ENCODE measurements at places on chromosomes 12 and 14.

- DNase-seq = no peak
These were observed 9.1 kb downstream of the HEATR5A start for GRCh38 chr14:31411218-31411727.

DNA sequence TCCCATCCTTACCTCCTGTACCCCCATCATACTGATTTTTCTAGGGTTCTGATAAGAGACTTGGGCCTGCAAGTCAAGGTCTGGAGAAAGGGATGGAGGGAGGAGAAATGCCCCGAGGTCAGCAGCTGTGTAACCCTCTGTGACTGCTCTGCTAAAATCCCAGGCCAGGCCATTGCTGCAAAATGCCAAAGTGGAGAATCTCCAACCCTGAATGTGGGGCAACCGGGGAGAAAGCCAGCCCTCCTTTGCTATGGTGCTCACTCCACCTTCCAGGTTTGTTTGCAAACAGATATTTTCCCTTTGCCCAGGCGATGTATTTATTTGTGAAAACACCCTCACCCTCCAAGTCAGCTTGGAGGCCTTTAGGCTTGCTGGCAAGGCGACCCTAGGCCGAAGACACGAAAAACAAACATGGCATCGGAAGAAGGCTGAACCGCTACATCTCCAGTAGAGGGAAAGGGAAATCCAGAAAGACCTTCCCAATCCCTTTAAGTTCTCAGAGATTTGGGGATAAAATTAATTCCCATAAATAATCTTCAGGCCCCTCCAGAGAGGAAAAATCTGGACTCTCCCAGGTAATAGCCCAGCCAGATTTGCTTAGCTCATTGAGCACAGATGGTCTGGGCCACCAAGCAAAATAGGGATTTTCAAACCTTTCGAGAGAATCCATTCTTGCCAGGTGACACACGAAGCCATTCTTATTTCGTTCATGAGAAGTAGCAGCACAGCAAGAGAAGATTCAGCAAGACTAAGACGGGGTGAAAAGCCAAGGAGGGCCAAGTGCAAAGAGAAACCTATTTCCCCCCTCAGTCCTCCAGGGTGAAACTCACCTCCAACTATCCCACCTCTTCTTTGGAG lies 1.3 kb upstream of the TBX5 start:
- DNase-seq = no peak

GRCh38 chr12:49664167-49664566 lies 40.8 kb downstream of the PRPF40B start:
- no peak for DNase-seq

DNA sequence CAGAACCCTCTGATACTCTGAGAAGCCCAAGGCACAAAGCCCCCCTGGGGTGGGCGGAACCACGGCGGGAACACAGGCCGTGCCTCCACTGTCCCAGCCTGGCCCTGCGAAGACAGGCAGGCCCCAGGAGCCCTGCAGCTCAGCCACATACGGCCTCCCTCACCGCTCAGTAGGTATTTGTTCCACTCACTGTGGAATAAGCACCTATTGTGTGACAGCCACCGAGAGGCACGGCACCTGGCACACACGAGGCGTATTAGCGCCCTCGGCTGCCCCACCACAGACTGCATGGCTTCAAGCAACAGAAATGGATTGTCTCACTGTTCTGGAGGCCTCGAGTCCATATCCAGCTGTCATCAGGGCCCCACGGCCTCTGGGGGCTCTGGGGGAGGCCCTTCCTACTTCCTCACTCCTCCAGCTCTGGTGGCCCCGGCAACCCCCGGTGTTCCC lies 66.3 kb downstream of the NCOR2 start:
- no peak for DNase-seq

DNA sequence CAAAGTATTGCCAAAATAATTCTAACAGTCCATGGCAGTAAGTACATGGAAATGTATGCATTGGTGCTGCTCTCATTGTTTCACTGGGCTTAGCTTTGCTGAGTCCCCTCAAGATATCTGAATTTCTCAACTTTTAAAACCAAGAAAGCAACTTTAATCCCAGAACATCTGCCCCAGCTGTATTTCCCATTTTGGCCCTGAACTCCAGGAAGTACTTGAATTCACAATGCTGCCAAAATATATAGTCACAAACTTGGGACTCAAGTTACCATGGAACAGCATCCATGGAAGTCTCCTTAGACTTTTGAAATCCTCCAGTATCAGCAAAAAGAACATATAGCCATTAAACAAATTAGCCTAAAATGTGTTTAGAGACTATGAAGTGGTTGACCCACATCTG lies 78.5 kb upstream of the FLRT2 start:
- DNase-seq = no peak

DNA sequence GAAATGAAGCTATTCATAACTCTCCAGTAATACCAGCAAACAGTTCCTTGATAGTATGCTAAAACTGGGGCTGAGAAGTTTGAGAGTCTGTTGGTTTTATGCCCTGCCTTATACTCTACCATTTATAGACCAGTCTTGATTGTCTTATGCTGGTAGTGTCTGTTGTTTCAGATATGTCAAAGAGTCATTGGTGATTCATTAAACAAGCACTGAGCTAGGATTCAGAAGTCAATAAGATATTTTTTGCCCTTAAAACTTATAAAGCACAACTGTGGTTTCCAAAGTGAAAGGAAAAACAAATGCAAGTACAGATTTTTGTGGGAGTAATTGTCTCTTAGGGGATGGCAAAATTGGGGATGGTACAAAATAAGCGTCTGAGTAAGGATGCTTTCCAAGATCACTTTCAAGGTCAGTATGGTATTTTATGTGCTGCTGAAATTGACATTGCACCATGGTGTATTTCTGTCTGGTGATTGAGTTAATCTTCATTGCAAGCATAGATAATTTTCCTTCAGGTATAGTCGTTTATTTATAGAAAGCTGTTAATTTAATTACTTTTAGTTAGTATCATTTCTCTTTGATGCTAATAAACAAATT lies 289.5 kb upstream of the E2F7 start:
- DNase-seq = no peak

GRCh38 chr12:48442179-48442847 lies 30.0 kb upstream of the ANP32D start:
- no peak for DNase-seq

DNA sequence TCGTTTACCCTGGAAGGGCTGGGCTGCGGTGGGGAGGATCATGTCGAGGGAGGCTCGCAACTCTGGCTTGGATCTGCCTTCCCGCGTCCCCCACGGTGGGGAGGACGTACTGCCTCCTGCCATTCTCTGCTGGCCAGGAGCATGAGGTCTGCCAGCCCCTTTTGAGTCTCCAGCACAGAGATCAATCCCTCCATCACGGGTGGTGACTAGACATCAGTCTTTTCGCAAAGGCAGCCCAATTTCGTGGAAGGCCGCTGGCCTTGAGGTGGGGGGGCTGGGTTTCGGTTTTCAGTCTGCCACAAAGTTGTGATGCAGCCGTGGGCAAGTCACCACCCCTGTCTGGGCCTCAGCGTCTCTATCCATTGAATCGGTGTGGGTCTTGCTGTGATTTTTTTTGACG lies 62.2 kb downstream of the PRMT8 start:
- DNase-seq = no peak

- no peak for DNase-seq
These were observed 456.5 kb upstream of the LMO3 start for GRCh38 chr12:17062267-17063036.

GRCh38 chr12:78239544-78239943 lies 408.9 kb downstream of the NAV3 start:
- DNase-seq = no peak

DNA sequence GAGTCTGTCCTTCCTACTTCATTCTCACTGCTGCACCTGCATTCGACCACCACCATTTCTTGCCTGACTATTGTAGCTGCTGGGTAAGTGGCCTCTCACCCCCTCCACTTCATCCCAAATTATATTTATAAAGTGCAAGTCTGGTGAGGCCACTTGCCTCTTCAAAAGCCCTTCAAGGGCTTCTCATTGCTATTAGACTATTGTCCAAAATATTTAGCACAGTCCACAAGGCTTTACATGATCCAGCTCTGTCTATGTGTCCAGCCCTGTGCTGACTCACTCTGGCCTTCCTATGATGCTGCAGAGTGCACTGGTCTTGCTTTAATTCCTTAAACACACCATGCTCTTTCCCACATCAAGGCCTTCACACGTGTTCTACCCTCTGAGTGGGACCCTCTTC lies 46.0 kb downstream of the PAH start:
- no peak for DNase-seq

DNA sequence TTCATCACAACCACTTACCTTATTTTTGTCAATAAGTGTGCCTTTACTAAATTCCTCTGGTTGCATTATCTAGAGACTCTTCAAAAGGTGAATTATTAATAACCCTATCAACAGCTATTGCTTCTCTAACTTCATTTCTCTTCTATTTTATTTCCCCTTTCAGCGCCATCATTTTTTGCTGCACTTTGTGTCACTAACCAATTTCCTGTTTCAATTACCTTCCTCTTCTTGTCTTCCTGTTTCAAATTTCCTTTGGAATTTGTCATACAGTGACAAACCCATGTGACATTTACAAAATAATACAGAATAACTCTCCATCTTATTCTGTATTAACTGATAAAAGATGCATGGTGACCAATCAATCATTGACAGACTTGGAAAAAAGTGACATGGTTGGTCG lies 12.2 kb upstream of the CLEC2A start:
- DNase-seq = no peak

- no peak for DNase-seq
These were observed 66.3 kb upstream of the CEP83 start for GRCh38 chr12:94525951-94526350.

- DNase-seq = no peak
These were observed 176.5 kb downstream of the NAV3 start for GRCh38 chr12:78007173-78007572.
